ENCODE measurements at places on chromosomes 7 and 10. TPM values are rescaled to one million over a fixed set of nuclear protein-coding genes. Genes with fewer than 3 reads are reported as not detected.

DNA sequence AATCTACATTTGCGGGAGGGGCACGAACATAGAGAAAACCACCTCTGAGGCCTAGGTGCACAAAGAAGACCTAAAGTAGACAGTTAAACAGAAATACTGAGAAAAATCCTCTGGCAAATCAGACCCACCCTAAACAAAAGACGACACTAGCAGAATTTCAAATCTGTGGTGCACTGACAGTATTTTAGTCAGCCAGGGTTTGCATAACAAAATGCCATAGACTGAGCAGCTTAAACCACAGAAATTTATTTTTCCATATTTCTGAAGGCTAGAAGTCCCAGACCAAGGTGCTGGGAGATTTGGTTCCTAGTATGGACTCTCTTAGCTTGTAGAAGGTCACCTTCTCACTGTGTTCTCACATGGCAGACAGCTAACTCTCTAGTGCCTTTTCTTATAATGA, 26.3 kb downstream of the IPMK start:
- no peak overlapping the region for H3K27ac ChIP-seq
- H3K4me1 ChIP-seq = no peaks in the 10 kb centered on the region
- no peak overlapping the region for H3K4me3 ChIP-seq
- no peaks in the 10 kb centered on the region for H3K27me3 ChIP-seq
- no peak for DNase-seq

DNA sequence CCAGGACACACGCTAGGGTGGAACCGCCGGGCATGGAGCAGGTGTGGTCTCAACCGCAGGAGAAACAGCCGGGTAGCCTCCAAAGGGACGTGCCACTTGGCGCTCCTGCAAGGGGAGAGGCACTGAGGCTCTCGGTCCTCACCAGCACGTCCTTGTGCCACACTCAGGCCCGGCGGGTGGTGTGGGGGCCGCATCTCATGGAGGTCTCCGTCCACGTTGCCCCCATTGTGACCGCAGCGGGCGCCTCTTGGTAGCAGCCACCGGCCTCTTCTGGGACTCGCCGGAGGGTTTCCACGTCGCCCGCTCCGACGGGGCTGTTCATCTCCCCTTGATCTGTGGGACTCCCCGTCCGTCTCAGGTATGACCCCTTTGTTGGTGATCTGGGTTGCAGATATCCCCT, 49.2 kb upstream of the ELFN1 start:
- no peak for DNase-seq

- no peak overlapping the region for H3K27ac ChIP-seq
- DNase-seq = no peak
- H3K27me3 ChIP-seq = no peaks in the 10 kb centered on the region
- H3K4me3 ChIP-seq = no peak overlapping the region
- no peaks in the 10 kb centered on the region for H3K36me3 ChIP-seq
- H3K4me1 ChIP-seq = no peaks in the 10 kb centered on the region
Observed at GRCh38 chr7:38123494-38123893, 54.6 kb upstream of the STARD3NL start.

- no peak overlapping the region for H3K27ac ChIP-seq
- H3K36me3 ChIP-seq = no peaks in the 10 kb centered on the region
- peak; percentile 27 for DNase-seq
Observed at GRCh38 chr10:101139421-101139911, 8.4 kb downstream of the TLX1 start.

- no peaks in the 10 kb centered on the region for H3K4me1 ChIP-seq
- H3K36me3 ChIP-seq = no peaks in the 10 kb centered on the region
- H3K4me3 ChIP-seq = no peak overlapping the region
- no peak for DNase-seq
- no peak overlapping the region for H3K27ac ChIP-seq
Observed at GRCh38 chr10:9075420-9075819, 1020.9 kb downstream of the GATA3 start.

DNA sequence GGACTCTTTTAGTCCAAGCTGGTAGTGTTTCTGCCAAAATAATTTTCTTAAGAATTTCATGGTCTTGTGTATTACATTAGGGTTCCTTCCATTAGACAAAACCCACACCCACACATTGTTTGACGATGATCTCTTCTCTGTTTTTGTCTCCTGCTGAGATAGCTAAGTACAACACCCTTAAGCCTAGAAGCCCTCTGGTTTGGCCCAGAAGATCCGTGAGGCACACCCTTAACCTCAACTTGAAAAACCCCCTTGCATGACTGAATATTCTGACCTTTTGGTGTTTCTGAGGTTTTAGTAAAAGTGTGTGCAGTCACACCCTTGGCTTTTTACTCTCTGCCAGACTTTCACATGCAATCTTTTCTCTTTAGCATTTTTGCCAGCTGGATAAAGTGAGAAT, 29.3 kb upstream of the ERCC6 start:
- no peak for DNase-seq
- no peak overlapping the region for H3K4me3 ChIP-seq
- H3K36me3 ChIP-seq = no peaks in the 10 kb centered on the region
- no peaks in the 10 kb centered on the region for H3K4me1 ChIP-seq

DNA sequence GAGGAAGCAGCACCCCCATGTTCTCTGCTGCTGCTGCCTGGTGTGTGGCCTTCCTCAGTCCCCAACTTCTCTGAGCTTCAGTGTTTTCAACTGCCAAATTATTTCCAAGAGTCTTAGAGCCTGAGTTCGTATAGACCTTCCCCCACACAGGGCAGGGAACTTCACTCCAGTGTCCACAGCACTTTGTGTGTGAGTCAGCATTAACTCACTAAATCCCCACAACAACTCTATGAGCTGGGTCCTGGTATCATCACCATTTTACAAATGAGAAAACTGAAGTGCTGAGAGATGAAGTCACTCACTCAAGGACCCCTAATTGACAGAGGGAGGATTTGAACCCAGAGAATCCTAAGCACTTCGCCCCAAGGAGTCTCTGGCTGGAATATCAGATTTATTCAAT, 48.3 kb downstream of the ADCYAP1R1 start:
- no peaks in the 10 kb centered on the region for H3K36me3 ChIP-seq
- no peak for DNase-seq
- no peak overlapping the region for H3K27ac ChIP-seq

The ANKRD61 gene
- polyA plus RNA-seq = not detected

The GRM3 gene
- polyA plus RNA-seq = 0.27 TPM

The GJD4 gene
- polyA plus RNA-seq = 0.09 TPM

GRCh38 chr10:83678850-83679249, 460.5 kb upstream of the GHITM start:
- H3K4me1 ChIP-seq = no peaks in the 10 kb centered on the region
- no peaks in the 10 kb centered on the region for H3K36me3 ChIP-seq
- no peak overlapping the region for H3K27ac ChIP-seq

- H3K36me3 ChIP-seq = no peaks in the 10 kb centered on the region
- no peak overlapping the region for H3K27ac ChIP-seq
Observed at GRCh38 chr10:75597773-75598440, 166.5 kb downstream of the LRMDA start.
